Adipose tissue (tissue), 3 donors: ENCODE measurements at places on chromosomes 1 and 21. TPM values are rescaled to one million over a fixed set of nuclear protein-coding genes. Genes with fewer than 3 reads are reported as not detected.

C1orf116 gene
- 2.3 TPM for polyA plus RNA-seq

UBE2U gene
- not detected for polyA plus RNA-seq

IFNLR1 gene
- polyA plus RNA-seq = 0.10 TPM

TMCO4 gene
- 17.0 TPM for polyA plus RNA-seq

SH3D21 gene
- polyA plus RNA-seq = 0.61 TPM

KLHL17 gene
- 10.6 TPM for polyA plus RNA-seq

KCNAB2 gene
- 11.4 TPM for polyA plus RNA-seq

MACF1 gene
- polyA plus RNA-seq = 63.1 TPM

DPT gene
- 28.7 TPM for polyA plus RNA-seq

INTS3 gene
- polyA plus RNA-seq = 31.3 TPM

FCGR1A gene
- 9.6 TPM for polyA plus RNA-seq

UTS2 gene
- polyA plus RNA-seq = 0.54 TPM

TAL1 gene
- 17.1 TPM for polyA plus RNA-seq

TMEM52 gene
- 1.5 TPM for polyA plus RNA-seq

PRAMEF8 gene
- polyA plus RNA-seq = not detected

PCBP3 gene
- 2.2 TPM for polyA plus RNA-seq

CAPZB gene
- polyA plus RNA-seq = 265 TPM

HRNR gene
- not detected for polyA plus RNA-seq

RAP1GAP gene
- polyA plus RNA-seq = 65.5 TPM

CLDN19 gene
- polyA plus RNA-seq = not detected

OR2L8 gene
- not detected for polyA plus RNA-seq

FAM89A gene
- 14.8 TPM for polyA plus RNA-seq

PRKAA2 gene
- 0.39 TPM for polyA plus RNA-seq

S100A12 gene
- polyA plus RNA-seq = 551 TPM

HAPLN2 gene
- polyA plus RNA-seq = 1.6 TPM

DNTTIP2 gene
- 37.4 TPM for polyA plus RNA-seq

RGS8 gene
- polyA plus RNA-seq = 0.03 TPM

PLA2G2C gene
- polyA plus RNA-seq = not detected

IL20 gene
- polyA plus RNA-seq = not detected

RNPEP gene
- polyA plus RNA-seq = 29.6 TPM

MAP3K21 gene
- polyA plus RNA-seq = 0.85 TPM

GBP7 gene
- not detected for polyA plus RNA-seq

CLCC1 gene
- polyA plus RNA-seq = 11.4 TPM

MLLT11 gene
- polyA plus RNA-seq = 1.8 TPM

PRDX6 gene
- polyA plus RNA-seq = 892 TPM

IFI44L gene
- 2.7 TPM for polyA plus RNA-seq

BSDC1 gene
- polyA plus RNA-seq = 38.7 TPM

CHIT1 gene
- polyA plus RNA-seq = 0.34 TPM
